ENCODE measurements at places on chromosomes 3 and 15. TPM values are rescaled to one million over a fixed set of nuclear protein-coding genes. Genes with fewer than 3 reads are reported as not detected.

DNA sequence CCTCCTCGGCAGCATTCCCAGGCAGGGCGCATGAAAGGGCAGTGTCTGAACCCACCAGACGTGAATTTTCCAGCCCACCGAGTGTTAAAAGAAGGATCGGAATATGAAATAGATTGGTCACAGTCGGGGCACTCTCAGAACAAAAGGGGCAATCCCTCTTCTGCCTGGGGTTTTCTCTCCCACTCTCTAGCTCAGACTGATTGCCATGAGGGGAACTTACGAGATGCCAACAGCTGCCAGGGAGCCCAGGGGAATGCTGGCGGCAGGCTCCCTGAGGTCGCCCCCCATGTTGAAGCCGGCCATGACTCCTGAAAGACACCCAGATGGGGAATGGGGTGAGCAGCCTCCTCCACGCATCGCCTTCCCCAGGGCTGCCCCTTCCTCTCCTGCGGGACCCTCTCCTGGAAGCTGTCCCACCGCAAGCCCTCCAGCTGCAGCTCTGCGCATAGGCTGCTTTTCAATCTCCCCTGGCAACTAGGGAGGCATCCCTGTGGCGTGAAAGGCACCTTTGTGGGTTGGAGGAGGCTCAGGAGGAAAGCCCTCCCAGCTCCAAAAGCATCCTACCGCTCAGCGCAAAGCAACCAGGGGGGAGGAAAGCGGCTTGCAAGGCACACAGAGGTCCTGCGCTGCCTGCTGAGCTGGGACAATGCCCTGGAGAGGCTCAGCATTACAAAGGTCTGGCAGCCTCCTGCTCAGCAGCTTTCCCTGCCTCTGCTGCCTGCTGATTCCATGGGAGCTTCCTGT, 64.8 kb upstream of the HEG1 start:
- no peaks in the 10 kb centered on the region for H3K36me3 ChIP-seq
- H3K4me3 ChIP-seq = no peak overlapping the region
- no peak for DNase-seq
- H3K27me3 ChIP-seq = no peaks in the 10 kb centered on the region

Gene EPHB1
- 0.82 TPM for total RNA-seq

DNA sequence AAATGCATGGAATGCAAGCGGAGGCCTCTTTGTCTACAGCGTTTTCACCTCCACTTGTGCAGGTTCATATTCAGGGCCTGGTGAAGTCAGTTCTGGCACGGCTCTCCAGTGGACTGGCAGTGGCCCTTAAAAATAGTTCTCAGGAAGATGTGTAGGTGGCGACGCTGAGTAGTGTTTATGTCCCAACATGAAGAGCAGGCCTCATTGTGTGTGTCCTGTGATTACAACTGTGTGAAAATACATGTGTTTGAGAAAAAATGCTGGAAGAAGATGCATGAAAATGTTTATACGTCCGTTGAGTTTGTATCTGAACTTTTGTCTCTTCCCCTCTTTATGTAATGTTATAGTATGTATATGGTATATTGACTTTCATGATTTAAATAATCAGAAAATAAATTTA, 7.2 kb downstream of the LIPC start:
- no peaks in the 10 kb centered on the region for H3K36me3 ChIP-seq
- H3K27ac ChIP-seq = peak overlapping the region; percentile 80
- peaks cover 18% of the 10 kb centered on the region for H3K4me1 ChIP-seq
- no peaks in the 10 kb centered on the region for H3K27me3 ChIP-seq
- H3K4me3 ChIP-seq = no peak overlapping the region
- peak; percentile 47 for DNase-seq

Gene CCR4
- not detected for total RNA-seq

DNA sequence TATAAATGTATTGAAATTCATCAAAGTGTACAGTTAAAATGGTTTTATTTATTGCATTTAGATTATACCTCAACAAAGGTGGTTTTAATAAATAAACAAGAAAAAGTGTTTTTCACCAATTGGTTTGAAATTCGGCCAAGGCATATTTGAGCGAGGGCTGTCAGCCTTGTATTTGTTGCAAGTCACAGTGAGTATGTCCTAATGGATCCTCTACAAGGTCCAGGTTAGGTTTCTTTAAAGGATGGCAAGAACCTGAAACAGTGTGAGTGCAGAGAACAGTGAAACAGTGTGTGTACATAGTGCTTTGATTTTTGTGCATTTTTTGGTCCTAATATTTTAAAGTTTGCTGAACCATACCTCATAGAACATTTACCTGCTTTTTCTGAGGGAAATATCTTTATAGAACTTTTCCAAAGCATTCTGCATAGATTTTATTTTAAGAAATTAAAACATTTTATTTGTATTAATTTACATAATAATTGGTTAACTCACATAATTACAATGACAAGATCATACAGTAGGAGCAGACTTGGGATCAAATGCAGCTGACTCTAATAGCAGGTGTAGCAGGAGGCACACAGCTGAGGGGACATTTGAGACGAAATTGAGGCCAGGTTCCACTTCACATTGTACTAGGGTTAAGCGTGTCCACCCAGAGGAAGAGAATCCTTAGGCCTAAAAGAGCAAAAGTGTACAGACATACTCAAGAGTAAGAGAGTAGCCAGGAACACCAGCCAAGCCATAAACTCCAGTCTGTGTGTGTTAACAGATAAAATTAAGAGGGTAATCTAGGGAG, 428.8 kb upstream of the TPRG1 start:
- H3K4me3 ChIP-seq = no peak overlapping the region
- H3K27ac ChIP-seq = no peak overlapping the region
- no peaks in the 10 kb centered on the region for H3K36me3 ChIP-seq
- no peaks in the 10 kb centered on the region for H3K4me1 ChIP-seq
- H3K27me3 ChIP-seq = no peaks in the 10 kb centered on the region
- no peak for DNase-seq

Gene P2RY14
- 0.60 TPM for total RNA-seq

GRCh38 chr3:52228266-52228665, 2.8 kb upstream of the TLR9 start:
- H3K36me3 ChIP-seq = no peaks in the 10 kb centered on the region
- H3K27ac ChIP-seq = no peak overlapping the region
- no peak overlapping the region for H3K4me3 ChIP-seq
- DNase-seq = no peak

Gene IQCB1
- total RNA-seq = 4.5 TPM

DNA sequence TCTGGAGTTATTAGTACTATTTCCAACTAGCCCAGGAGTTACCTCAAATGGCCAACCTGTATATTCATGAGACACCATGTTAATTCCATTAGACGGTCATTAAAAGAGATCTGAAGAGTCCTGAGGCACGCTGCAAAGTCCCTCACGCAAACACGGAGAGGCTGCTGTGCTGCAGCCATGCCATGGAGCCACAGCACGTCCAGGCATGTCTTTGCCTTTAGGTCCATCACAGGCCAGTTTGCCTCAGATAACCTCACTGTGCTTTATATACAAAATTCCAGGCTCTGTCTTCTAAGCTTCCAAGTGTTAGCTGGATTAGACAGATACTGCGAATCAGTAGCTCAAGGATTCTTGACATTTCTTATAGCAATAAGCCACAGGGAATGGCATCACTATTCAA, 9.8 kb upstream of the PLAAT1 start:
- no peak for DNase-seq
- no peak overlapping the region for H3K4me3 ChIP-seq
- no peak overlapping the region for H3K27ac ChIP-seq
- H3K4me1 ChIP-seq = no peaks in the 10 kb centered on the region
- H3K36me3 ChIP-seq = no peaks in the 10 kb centered on the region
- no peaks in the 10 kb centered on the region for H3K27me3 ChIP-seq

Gene FOXL2NB
- total RNA-seq = not detected

GRCh38 chr3:77404871-77405270, 365.0 kb downstream of the ROBO2 start:
- H3K4me3 ChIP-seq = no peak overlapping the region
- no peaks in the 10 kb centered on the region for H3K4me1 ChIP-seq
- no peak overlapping the region for H3K27ac ChIP-seq
- DNase-seq = no peak
- no peaks in the 10 kb centered on the region for H3K27me3 ChIP-seq

GRCh38 chr3:55583475-55583874, 96.4 kb upstream of the WNT5A start:
- no peaks in the 10 kb centered on the region for H3K27me3 ChIP-seq
- H3K27ac ChIP-seq = no peak overlapping the region
- no peaks in the 10 kb centered on the region for H3K36me3 ChIP-seq
- no peak for DNase-seq

DNA sequence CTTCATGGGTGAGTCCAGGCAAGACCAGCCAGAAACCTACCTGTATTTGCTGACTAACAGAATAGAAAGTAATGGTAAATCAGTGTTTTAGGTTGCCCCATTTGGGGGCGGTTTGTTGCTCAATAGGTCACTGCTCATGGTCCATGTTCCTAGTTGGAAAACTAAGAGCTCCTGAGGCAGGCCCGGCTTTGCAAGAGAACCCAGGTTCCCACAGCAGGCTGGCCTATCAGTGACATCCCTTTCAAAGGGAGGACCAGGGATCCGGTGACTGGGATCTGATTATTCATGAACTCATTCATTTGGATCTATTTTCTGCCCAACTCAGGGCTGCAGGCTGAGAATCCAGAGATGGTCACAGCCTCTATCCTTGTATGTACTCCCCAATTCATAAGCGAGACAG, 163.9 kb downstream of the WNT7A start:
- no peaks in the 10 kb centered on the region for H3K36me3 ChIP-seq
- no peak overlapping the region for H3K27ac ChIP-seq
- no peak overlapping the region for H3K4me3 ChIP-seq
- DNase-seq = no peak
- H3K4me1 ChIP-seq = no peaks in the 10 kb centered on the region
- no peaks in the 10 kb centered on the region for H3K27me3 ChIP-seq

- peaks cover 18% of the 10 kb centered on the region for H3K4me1 ChIP-seq
- H3K4me3 ChIP-seq = no peak overlapping the region
- no peaks in the 10 kb centered on the region for H3K27me3 ChIP-seq
- H3K36me3 ChIP-seq = peaks cover 20% of the 10 kb centered on the region
These were observed 2.7 kb downstream of the ZMAT3 start for GRCh38 chr3:179068779-179069530.

- H3K4me3 ChIP-seq = no peak overlapping the region
- no peaks in the 10 kb centered on the region for H3K27me3 ChIP-seq
- H3K4me1 ChIP-seq = peaks cover 9% of the 10 kb centered on the region
- H3K36me3 ChIP-seq = no peaks in the 10 kb centered on the region
- no peak for DNase-seq
These were observed 23.9 kb upstream of the TRA2B start for GRCh38 chr3:185961675-185962232.

DNA sequence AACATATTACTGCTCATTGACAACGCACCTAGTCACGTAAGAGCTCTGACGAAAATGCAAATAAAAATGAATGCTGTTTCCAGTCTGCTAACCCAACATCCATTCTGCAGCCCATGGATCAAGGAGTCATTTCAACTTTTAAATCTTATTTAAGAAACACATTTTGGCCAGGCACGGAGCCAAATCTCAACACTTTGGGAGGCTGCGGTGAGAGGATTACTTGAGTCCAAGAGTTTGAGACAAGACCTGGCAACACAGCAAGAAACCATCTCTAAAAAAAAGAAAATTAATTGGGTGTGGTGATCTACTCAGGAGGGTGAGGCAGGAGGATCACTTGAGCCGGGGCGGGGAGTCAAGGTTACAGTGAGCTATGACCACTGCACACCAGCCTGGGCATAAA, 22.4 kb upstream of the TM4SF19 start:
- H3K36me3 ChIP-seq = peaks cover 24% of the 10 kb centered on the region
- H3K4me3 ChIP-seq = no peak overlapping the region
- no peaks in the 10 kb centered on the region for H3K27me3 ChIP-seq
- no peaks in the 10 kb centered on the region for H3K4me1 ChIP-seq

Gene ARHGEF26
- 8.6 TPM for total RNA-seq

DNA sequence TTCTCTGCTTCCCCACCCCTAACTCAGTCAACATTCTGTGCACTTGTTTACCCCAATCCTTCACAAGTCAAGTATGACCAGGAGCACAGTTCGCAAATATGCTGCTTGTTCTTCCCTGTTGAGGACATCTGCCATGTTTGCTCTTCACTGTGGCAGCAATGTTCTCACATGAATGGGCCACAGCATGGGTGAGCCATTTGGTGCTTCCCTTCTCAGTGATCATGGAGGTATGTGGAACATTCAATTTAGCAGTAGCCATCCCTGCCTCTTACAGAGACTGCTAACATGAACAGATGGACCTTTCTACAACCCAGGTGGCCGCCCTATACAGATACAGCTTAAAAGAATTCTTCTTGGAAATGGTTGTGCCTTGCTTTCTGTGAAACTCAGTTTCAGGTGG, 660.1 kb upstream of the SGO1 start:
- H3K27ac ChIP-seq = no peak overlapping the region
- DNase-seq = no peak
- H3K4me1 ChIP-seq = no peaks in the 10 kb centered on the region
- H3K36me3 ChIP-seq = no peaks in the 10 kb centered on the region
- H3K4me3 ChIP-seq = no peak overlapping the region

DNA sequence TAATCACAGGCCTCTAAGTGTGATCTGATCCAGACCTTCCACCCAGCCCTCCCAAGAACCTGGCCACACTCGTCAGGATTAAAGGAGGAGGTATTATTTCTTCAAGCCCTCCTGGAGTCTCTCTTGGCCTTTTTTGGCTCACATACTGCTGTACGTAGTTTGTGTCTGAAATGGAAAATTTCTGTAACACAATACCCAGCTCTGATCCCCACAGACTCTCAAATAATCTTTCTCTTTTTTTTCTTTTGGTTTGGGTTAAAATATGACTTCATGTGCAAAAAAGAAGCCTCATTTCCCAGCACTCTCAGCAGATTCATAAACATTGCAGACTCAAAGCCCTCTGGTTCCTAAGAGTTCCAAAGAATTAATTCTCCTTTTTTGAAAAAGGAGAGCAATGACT, 96.5 kb upstream of the PHLDB2 start:
- no peaks in the 10 kb centered on the region for H3K27me3 ChIP-seq
- no peak overlapping the region for H3K4me3 ChIP-seq
- no peak for DNase-seq
- peak overlapping the region; percentile 84 for H3K27ac ChIP-seq

DNA sequence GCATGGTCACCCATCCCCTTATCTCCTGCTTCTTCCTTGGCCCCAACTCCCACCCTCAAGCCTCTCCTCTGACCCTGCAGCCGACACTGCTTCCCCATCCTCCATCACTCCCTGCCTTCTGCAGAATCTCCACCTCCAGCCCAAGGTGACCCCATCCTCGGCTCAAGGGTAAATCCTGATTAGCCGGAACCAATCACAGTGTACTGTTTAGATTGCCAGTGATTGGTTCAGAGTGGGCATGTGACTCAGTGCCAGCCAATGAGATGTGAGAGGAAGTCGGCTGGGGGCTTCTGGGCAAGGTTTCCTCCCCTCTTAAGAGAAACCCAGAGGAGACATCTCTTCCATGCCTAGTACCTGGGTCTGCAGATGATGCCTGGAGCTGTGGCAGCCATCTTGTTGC, 10.3 kb downstream of the CACNA2D2 start:
- no peak overlapping the region for H3K27ac ChIP-seq
- no peaks in the 10 kb centered on the region for H3K36me3 ChIP-seq
- DNase-seq = no peak
- H3K4me1 ChIP-seq = no peaks in the 10 kb centered on the region
- H3K27me3 ChIP-seq = no peaks in the 10 kb centered on the region
- no peak overlapping the region for H3K4me3 ChIP-seq

Gene LRRC28
- 60.0 TPM for total RNA-seq

Gene GPR171
- 6.8 TPM for total RNA-seq
